ENCODE measurements at places on chromosomes 7 and 10. TPM values are rescaled to one million over a fixed set of nuclear protein-coding genes. Genes with fewer than 3 reads are reported as not detected.

- no peak for DNase-seq
Observed at GRCh38 chr7:12862146-12862545, 174.7 kb downstream of the ARL4A start.

DNA sequence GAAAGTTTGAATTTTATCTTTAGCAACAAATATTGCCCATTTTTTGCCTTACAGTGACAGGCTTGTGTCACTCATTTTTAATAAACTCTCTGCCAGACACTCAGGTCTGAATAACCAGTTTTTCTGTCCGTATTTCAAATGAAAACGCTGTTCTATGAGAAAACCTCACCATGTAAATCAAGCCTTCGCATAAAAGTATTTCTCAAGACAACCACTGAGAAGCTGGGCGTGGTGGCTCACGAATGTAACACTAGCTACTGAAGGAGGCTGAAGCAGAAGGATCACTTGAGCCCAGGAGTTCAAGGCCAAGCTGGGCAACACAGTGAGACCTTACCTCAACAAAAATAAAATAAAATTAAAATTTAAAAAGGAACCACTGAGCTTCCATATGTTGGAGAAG lies 339.3 kb downstream of the PARD3 start:
- DNase-seq, result no peak

- no peak for DNase-seq
Observed at GRCh38 chr7:142175594-142175993, 64.1 kb downstream of the MGAM2 start.

DNA sequence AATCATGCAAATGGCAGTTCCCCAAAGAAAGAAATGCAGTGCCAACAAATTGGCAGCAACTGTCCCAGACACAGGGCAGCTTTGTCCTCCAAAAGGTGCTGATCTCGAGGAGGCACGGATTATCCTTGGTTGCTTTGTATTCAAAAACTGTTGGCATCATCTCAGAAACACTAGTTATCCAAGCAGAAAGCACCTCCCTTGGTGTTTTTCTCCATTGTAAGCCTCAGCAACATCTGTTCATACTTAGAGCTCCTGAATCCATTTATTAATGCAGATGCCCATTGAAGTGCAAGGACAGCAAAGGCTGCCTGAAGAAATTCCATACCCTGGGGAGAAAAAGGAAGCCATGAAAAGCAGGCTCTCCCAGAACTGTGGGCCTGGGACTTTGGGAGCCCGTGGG lies 1.1 kb upstream of the NPS start:
- DNase-seq, result no peak

DNA sequence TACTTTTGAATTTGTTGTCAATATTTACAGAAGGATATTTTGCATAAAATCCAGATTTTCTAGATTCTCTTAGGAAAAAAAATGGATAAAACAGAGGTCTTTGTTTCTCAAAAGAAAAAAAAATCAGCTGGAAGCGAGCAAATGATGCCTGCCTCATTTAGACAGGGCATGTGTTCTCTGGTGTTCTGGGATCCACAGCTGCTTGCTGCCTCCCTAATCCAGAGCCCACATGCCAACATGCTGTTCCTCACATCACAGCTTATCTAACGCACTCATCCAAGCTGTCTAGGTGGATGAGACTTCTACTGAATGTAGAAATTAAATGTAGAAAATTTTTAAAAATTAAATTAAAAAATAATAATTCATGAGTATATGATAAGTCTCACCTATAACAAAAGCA lies 630.1 kb downstream of the SORCS1 start:
- DNase-seq, result no peak

DNA sequence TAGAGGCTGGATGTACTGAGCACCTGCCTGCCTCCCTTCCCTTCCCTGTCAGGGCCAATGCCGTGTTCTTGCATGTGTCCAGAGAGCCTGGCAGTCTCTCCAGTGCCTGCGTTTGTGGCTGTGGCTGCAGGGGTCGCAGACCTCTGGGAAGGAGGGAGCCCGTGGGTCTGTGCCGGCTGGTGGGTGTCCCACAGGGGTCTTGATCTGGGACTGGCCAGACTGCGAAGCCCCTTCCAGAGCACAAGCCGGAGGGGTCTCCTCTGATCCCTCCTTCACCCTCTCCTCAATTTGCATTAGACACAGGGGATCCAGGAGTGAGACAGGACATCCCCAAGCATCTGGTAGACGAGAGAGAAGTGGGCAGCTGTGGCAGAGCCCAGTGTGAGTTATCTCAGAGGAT lies 199.2 kb downstream of the ADARB2 start:
- DNase-seq, result no peak

DNA sequence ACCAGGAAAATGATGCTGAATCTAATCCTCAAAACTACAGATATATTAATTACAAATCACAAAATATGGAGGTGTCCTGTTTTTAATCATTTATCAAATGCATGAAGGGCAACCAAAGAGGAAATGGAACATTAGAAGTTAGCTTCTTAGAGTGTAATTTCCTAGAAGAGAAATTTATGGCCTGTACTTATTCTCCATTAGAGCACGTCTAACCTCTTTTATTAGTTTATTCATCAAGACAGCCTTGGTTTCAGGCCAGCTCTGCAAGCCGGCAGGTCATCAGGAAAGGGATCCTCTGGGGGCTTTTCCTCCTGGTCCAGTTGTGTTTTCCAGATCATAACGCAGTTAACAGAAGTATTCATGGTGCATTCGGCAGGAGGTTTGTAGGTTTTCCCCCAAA lies 517.6 kb downstream of the KCNMA1 start:
- DNase-seq, result no peak

GRCh38 chr7:2017481-2017891 lies 215.3 kb downstream of the MAD1L1 start:
- DNase-seq, result no peak

- no peak for DNase-seq
Observed at GRCh38 chr10:86868353-86868752, 89.1 kb downstream of the MMRN2 start.

DNA sequence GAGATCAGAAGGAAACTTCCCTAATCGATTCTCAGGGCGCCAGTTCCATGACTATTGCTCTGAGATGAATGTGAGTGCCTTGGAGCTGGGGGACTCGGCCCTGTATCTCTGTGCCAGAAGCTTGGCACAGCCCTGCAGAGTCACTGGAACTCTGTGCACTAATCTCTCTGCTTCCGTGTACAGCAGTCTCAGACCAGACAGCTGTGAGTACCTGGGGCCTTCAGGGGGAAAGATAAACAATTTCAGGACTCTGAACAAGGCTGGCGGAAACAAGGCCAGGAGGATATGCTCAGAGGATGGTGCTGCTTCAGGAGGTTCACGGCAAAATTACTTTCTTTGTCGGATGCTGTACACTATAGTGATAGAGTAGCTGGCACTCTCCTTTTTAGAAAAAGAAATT lies 131.7 kb upstream of the PRSS58 start:
- no peak for DNase-seq

DNA sequence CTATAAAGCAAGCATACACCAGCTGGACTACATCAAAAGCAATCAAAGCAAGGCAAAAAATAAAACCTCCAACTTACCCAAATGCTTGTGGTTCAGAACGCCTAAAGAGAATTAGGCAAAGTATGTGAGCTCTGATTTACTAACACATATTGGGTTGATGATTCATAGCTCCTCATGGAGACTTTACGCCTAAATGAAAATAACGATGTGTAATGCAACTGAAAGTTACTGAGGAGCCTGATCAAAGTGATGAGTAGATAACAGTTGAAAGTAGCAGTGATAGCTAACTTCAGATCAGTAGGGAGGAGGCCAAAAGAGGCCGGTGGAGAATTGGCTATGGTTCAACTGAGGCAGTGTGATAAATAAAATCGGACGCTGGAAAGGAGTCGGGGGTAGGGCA lies 85.0 kb downstream of the MPP7 start:
- no peak for DNase-seq

DNA sequence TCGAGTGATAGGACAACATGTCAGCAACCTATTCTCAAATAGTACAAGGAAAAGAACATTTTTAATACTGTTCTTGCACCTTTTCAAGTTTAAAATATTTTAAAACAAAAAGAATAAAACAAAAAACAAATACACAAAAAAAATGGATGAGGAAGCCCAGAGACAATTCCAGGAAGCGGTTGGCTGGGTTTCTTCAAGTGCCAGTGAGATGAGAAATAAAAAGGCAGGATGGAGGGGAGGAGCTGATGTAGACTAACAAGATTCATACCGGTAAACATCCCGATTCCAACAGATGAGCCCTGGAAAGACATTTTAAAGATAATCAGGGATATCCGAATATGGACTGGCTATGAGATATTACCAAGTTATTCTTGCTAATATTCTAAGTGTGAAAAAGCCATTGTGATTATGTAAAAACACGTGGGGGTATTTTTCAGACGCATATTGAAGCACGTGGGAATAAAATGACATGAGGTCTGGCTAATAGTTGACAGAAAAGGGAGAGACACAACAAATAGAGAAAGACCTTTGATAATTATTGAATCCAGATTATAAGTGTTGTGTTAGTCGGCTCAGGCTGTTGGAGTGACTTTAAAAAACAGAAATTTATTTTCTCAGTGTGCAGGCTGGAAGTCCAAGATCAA lies 101.3 kb upstream of the LRRC4 start:
- no peak for DNase-seq

Gene KIF11
- total RNA-seq, result 39.9 TPM

Gene SORBS1
- 0.66 TPM for total RNA-seq

Gene LUC7L2
- total RNA-seq, result 172 TPM

Gene ARL5B
- total RNA-seq, result 17.5 TPM

Gene COL28A1
- total RNA-seq, result not detected

Gene SPDYE3
- not detected for total RNA-seq

Gene GFRA1
- not detected for total RNA-seq

Gene APBB1IP
- total RNA-seq, result 40.0 TPM

All from activated CD4-positive, alpha-beta T cell treated with anti-CD3 and anti-CD28 coated beads, Interleukin-2, amount 10 ng/mL, durations not matched to agents 24 days and 14 days (primary cell).